ENCODE measurements at places on chromosomes 5 and 9. TPM values are rescaled to one million over a fixed set of nuclear protein-coding genes. Genes with fewer than 3 reads are reported as not detected.

DNA sequence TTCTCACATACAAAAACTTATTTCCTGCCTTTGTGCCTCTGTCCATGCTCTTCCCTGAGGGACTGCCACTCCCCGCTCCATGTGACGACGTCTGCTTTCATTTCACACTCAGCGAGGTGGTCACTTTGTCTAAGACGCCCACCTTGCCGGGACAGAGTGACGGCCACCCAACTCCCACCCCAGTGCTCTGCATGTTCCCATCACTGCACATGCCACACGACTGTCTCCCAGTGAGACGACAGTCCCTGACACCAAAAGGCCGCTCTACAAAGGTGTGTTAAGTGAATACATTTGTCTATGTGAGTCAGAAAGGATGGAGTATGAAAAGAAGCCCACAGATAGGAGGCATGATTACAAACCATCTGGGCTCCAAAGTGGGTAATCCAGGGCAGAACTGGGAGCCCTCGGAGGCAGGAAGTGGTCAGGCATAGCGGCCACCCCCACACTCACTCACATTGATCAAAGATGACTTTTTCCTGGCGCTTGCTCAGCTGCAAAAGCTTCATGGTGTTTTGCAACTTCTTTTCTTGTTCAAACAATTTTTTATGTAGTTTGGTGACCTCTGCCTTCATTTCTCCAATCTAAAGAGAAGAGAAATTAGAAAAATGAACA, 185.8 kb downstream of the CDK5RAP2 start:
- DNase-seq = no peak

- DNase-seq = no peak
These were observed 216.0 kb downstream of the KDM4C start for GRCh38 chr9:6973762-6974161.

Gene IGIP
- 0.48 TPM for total RNA-seq

Gene SPZ1
- total RNA-seq = not detected

DNA sequence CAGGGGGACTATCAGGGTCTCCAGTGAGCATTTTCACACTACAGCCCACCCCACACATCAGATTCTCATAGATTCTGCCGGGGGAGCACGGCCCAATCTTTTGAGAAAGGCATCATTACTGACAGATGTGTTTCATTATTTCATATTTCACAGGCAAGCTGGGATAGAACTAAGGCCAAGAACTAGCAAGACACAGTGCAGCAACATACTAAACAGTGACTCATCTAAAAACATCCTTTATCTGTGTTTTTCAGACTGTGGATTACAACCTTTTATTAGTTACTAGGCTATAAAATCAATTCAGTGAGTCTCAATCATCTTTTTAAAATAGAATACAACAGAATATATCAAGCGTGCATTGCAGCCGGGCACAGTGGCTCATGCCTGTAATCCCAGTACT, 59.8 kb downstream of the CPLANE1 start:
- no peak for DNase-seq

DNA sequence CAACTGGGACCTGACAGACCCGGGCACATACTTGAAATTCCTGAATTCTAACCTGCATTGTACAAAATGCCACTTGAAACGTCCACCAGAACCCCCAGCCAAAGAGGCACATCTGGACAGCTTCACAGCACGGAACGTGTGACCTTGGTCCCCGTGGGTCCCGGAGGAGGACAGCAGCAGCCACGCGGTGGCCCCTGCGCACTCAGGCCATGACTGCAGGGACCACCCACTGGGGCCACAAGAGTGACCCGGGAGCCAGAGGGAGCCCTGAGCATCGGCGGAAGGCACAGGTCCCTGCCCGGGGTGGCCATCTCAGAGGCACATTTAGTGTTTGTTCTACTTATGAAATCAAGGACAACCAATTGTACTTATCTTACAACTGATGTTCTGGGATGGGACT, 2.1 kb upstream of the SNAPC4 start:
- no peak for DNase-seq

DNA sequence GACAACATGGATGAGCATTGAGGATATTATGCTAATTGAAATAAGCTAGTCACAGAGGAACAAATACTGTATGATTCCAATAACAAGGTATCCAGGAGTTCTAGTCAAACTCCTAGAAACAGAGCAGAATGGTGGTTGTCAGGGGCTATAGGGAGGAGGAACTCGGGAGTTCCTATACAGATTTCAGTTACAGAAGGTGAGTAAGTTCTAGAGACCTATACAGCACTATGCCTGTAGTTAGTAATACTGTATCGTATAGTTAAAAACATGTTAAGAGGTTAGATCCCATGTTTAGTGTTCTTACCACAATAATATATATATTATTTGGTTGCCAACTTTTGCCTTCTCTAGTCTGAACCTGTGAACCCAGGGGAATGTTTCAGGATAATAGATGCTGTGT, 7.9 kb upstream of the OXCT1 start:
- no peak for DNase-seq

DNA sequence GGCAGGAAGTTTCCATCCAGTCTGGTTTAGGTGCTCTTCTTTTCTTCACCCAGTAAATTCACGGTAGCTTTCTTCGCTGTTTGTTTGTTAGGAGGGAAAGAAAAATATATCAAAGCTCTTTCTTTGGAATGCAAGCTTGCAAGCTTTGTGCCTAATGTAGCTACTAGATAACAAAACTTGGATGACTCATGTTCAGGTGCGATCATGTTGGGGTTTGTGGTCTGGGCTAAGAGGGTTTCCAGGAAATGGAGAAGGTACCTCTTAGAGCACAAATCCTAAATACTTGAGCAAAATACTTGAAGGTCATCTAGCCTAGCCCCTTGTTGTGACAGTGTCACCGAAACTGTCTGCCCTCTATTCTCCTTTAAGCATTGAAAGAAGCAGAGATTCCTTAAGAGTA, 17.7 kb downstream of the SRP19 start:
- no peak for DNase-seq

GRCh38 chr9:68949271-68950000, 64.5 kb downstream of the PRKACG start:
- no peak for DNase-seq

Gene C5orf15
- 48.7 TPM for total RNA-seq

Gene PTPRD
- 21.5 TPM for total RNA-seq

GRCh38 chr5:39394946-39395345, 29.8 kb downstream of the DAB2 start:
- no peak for DNase-seq

DNA sequence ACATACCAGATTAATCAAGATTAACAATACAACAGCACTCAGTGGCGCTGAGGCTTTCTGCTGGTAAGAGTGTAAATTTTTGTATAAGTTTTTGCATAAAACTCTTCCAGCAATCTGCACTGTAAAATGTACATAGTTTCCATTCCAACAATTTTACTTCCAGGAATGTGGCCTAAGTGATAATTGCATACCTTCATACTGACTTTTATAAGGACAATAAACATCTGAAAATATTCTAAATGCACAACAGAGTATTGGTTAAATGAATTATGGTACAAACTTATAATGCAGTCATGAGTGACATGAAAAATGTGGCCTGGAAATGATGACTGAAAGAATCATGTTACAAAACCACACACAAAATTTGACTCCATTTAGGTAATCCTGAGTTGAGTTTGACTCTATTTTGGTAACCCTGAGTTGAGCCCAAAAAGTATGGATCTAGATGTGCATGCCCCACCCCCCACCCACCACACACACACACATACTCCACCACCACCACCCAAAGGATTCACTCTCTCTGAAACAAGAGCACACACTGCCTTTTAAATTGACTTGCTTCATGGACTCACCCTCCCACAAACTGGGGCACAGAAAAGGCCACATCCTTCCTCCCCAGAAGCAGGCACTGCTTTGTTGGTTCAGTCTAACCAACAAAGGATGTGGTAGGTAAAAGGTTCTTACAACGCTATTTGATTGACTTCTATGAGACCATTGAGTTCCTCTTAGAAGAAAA, 137.6 kb downstream of the SUSD1 start:
- DNase-seq = no peak

- no peak for DNase-seq
These were observed 51.7 kb downstream of the ZNF366 start for GRCh38 chr5:72455476-72455875.
